ENCODE measurements at places on chromosomes 12 and 14. TPM values are rescaled to one million over a fixed set of nuclear protein-coding genes. Genes with fewer than 3 reads are reported as not detected.
A peak's percentile ranks its signal among the peaks of the same experiment; 100 is the strongest.

DNA sequence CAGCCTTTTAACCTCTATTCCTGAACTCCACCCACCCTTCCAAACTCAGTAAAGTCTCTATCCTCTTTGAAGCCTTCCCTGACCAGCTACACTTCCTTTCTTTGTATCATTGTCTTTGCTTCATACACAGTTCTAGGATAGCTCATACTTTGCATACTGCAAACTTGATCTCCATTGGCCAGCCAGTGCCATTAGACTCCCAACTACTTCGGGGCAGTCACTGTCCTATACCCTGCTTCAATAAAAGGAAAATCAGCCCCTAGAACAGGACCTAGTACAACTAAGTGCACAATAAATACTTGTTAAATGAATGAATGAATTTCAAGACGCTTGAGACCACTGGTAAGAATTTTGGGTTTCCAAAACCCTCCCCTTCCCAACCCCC, 521 bp upstream of the PIP4K2C start:
- H3K4me1 ChIP-seq, result peaks cover 22% of the 10 kb centered on the region
- H3K36me3 ChIP-seq, result peaks cover 21% of the 10 kb centered on the region
- peak overlapping the region; percentile 84 for H3K27ac ChIP-seq
- peak; percentile 20 for DNase-seq
- no peaks in the 10 kb centered on the region for H3K27me3 ChIP-seq
- peak overlapping the region; percentile 72 for H3K4me3 ChIP-seq

DNA sequence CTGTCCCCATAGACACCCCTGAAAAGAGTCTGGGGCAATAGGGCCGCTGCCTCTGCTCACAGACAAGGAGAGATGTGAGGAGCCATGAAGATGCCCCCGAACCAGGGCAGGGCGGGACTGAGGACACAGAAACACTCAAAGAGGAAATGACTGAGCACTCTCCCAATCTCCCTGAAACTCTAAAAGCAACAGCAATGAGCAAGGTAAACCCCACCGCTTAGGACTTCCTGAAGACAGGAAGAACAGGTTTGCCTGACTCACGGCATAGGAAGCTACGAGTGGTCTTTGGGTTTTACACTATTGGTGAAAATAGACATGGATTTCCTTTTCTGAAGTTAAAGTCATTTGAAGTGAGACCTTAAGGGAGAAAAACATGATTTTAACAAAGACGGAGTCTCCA, 32.5 kb downstream of the STX2 start:
- H3K27ac ChIP-seq, result no peak overlapping the region
- DNase-seq, result no peak
- no peaks in the 10 kb centered on the region for H3K4me1 ChIP-seq
- H3K27me3 ChIP-seq, result no peaks in the 10 kb centered on the region
- peaks cover 84% of the 10 kb centered on the region for H3K36me3 ChIP-seq

Gene HOXC9
- 9.3 TPM for total RNA-seq

DNA sequence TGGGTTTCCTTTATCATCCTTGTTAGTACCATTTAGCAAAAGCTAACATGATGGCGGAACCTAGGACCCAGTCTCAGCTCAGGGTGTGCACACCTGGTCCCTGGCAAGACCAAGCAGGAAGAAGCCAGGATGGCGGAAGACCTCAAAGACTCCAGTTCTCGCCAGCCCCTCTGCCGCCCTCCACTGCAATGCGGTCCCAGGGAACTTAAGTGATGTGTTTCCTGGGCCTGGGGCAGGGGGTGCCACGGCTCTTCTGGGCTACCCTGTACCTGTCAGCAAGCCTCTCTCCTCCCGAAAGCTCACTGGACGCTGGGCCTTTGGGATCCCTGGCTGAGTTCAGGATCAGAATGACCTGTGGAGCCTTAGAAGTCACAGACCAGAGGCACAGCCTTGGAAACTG, 71.3 kb downstream of the FBXL14 start:
- H3K27me3 ChIP-seq, result no peaks in the 10 kb centered on the region
- peaks cover 11% of the 10 kb centered on the region for H3K4me1 ChIP-seq
- no peak for DNase-seq
- H3K36me3 ChIP-seq, result no peaks in the 10 kb centered on the region

Gene PPP1R36
- not detected for total RNA-seq

GRCh38 chr14:49483268-49483667, 102.9 kb downstream of the RPS29 start:
- H3K36me3 ChIP-seq, result no peaks in the 10 kb centered on the region
- DNase-seq, result no peak
- H3K27me3 ChIP-seq, result no peaks in the 10 kb centered on the region

GRCh38 chr14:33369972-33370371, 431.3 kb downstream of the NPAS3 start:
- no peaks in the 10 kb centered on the region for H3K36me3 ChIP-seq
- no peak for DNase-seq
- no peak overlapping the region for H3K27ac ChIP-seq

Gene EPS8
- total RNA-seq, result 0.44 TPM

- no peak overlapping the region for H3K27ac ChIP-seq
- no peaks in the 10 kb centered on the region for H3K36me3 ChIP-seq
- H3K4me1 ChIP-seq, result peaks cover 13% of the 10 kb centered on the region
- H3K27me3 ChIP-seq, result no peaks in the 10 kb centered on the region
- DNase-seq, result no peak
Observed at GRCh38 chr14:61753631-61754030, 8.6 kb upstream of the SNAPC1 start.

GRCh38 chr14:22973217-22974032, 8.9 kb downstream of the AJUBA start:
- no peak overlapping the region for H3K27ac ChIP-seq
- DNase-seq, result peak; percentile 54
- no peaks in the 10 kb centered on the region for H3K36me3 ChIP-seq
- peaks cover 21% of the 10 kb centered on the region for H3K4me1 ChIP-seq
- H3K27me3 ChIP-seq, result no peaks in the 10 kb centered on the region

- no peak overlapping the region for H3K27ac ChIP-seq
- DNase-seq, result no peak
- H3K36me3 ChIP-seq, result peaks cover 65% of the 10 kb centered on the region
- H3K4me1 ChIP-seq, result peaks cover 17% of the 10 kb centered on the region
Observed at GRCh38 chr12:64695550-64695949, 63.7 kb downstream of the GNS start.

- no peaks in the 10 kb centered on the region for H3K27me3 ChIP-seq
- H3K4me3 ChIP-seq, result no peak overlapping the region
- no peak overlapping the region for H3K27ac ChIP-seq
- DNase-seq, result no peak
- H3K4me1 ChIP-seq, result no peaks in the 10 kb centered on the region
Observed at GRCh38 chr12:95870897-95871296, 12.1 kb downstream of the SNRPF start.

DNA sequence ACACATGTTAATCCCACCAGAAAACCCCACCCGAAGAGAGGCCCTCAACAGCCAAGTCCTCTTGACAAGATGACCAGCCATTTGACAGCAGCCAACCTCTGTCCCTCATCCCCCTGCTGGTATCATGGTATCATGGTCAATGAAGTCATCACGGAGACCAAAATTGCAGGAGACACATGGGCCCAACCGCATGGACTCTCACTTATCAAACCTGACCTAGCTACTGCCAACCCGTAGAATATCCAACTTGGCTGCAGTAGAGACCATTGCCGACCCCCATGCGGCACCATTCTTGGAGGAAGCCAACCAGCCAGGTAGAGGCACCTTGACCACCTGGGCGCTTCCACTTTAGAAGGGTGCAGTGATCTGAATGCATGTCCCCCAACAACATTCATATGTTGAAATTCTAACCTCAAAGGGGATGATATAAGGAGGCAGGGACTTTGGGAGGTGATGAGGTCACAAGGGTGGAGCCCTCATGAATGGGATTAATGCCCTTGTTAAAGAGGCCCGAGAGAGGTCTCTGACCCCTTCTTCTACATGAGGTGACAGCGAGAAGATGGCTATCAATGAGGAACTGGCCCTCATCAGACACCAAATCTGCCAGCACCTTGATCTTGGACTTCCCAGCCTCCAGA, 33.3 kb downstream of the DIO3 start:
- H3K4me3 ChIP-seq, result no peak overlapping the region
- no peaks in the 10 kb centered on the region for H3K4me1 ChIP-seq
- H3K27me3 ChIP-seq, result no peaks in the 10 kb centered on the region
- no peak overlapping the region for H3K27ac ChIP-seq
- H3K36me3 ChIP-seq, result no peaks in the 10 kb centered on the region

GRCh38 chr12:111034886-111035577, 114.7 kb upstream of the MYL2 start:
- no peak overlapping the region for H3K27ac ChIP-seq
- peaks cover 17% of the 10 kb centered on the region for H3K27me3 ChIP-seq
- no peaks in the 10 kb centered on the region for H3K4me1 ChIP-seq
- no peaks in the 10 kb centered on the region for H3K36me3 ChIP-seq

GRCh38 chr12:118446247-118446646, 69.9 kb downstream of the SUDS3 start:
- H3K4me3 ChIP-seq, result no peak overlapping the region
- no peaks in the 10 kb centered on the region for H3K27me3 ChIP-seq
- no peak overlapping the region for H3K27ac ChIP-seq
- no peak for DNase-seq
- no peaks in the 10 kb centered on the region for H3K4me1 ChIP-seq

DNA sequence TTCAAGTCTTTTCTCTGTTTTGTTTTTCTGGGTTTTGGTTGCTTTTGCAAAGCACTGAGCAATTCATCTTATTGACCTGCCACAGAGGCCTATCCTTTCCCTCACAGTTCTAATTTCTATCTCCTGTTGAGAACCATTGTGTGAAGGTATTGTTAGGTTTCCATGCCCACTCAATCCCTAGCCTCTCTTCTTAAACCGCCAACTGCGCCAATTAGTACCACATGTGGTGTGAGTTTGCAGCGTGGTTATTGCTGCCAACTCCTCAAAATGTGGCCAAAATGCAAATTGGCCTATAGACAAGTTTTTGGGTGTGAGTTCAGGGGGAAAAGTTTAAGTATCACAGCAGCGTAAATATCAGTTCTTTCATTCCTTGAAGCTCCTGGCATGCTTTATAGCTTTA, 232.6 kb downstream of the FLRT2 start:
- H3K27ac ChIP-seq, result no peak overlapping the region
- no peaks in the 10 kb centered on the region for H3K27me3 ChIP-seq
- no peaks in the 10 kb centered on the region for H3K4me1 ChIP-seq

GRCh38 chr12:95446506-95446900, 27.4 kb upstream of the METAP2 start:
- H3K4me1 ChIP-seq, result peaks cover 4% of the 10 kb centered on the region
- no peak overlapping the region for H3K4me3 ChIP-seq
- H3K27ac ChIP-seq, result no peak overlapping the region
- H3K36me3 ChIP-seq, result no peaks in the 10 kb centered on the region
- DNase-seq, result peak; percentile 30
- peaks cover 11% of the 10 kb centered on the region for H3K27me3 ChIP-seq

GRCh38 chr12:24553259-24553658, 395.6 kb downstream of the BCAT1 start:
- no peaks in the 10 kb centered on the region for H3K36me3 ChIP-seq
- no peak for DNase-seq
- no peak overlapping the region for H3K4me3 ChIP-seq
- H3K4me1 ChIP-seq, result no peaks in the 10 kb centered on the region
- no peaks in the 10 kb centered on the region for H3K27me3 ChIP-seq
- no peak overlapping the region for H3K27ac ChIP-seq

DNA sequence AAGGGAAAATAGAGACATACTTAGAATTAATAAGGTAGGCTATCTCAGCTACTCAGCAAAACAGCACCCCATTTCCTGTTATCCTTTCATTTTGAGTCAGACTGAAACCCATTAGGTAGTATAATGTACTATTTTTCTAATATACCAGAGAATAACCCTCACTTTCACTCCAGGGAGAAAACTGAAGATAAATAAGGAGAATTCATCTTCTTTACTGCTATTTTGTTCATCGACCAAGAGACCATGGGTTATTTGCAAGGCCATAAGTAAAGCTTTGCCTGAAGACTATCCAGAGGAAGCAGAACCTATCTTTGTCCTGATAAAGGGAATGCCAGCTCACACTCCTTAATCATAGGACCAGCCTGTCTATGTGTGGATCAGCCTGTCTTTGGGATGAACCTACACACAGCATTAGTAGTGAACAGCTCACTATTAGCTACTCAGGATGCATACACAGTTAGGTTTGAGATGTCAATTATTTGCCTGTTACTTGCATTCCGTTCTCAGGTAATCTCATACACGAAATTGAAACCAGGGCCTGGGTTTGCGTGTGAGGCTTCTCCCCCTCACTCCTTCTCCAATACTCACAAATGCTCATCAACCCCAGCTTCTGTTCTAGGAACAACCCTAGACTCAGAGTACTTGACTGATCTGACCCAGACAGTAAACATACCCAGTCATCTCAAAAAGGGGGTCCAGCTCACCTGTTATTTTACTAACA, 124.4 kb downstream of the DAD1 start:
- H3K4me1 ChIP-seq, result peaks cover 3% of the 10 kb centered on the region
- no peaks in the 10 kb centered on the region for H3K36me3 ChIP-seq
- DNase-seq, result no peak
- H3K4me3 ChIP-seq, result no peak overlapping the region
- H3K27me3 ChIP-seq, result no peaks in the 10 kb centered on the region
- no peak overlapping the region for H3K27ac ChIP-seq

- H3K27ac ChIP-seq, result no peak overlapping the region
- H3K27me3 ChIP-seq, result no peaks in the 10 kb centered on the region
- H3K4me3 ChIP-seq, result no peak overlapping the region
- no peaks in the 10 kb centered on the region for H3K4me1 ChIP-seq
- no peaks in the 10 kb centered on the region for H3K36me3 ChIP-seq
Observed at GRCh38 chr14:51692646-51693045, 40.9 kb downstream of the FRMD6 start.

- no peaks in the 10 kb centered on the region for H3K27me3 ChIP-seq
- DNase-seq, result no peak
- H3K27ac ChIP-seq, result no peak overlapping the region
- peaks cover 11% of the 10 kb centered on the region for H3K4me1 ChIP-seq
- no peak overlapping the region for H3K4me3 ChIP-seq
Observed at GRCh38 chr14:20656274-20656673, 14.8 kb upstream of the OR6S1 start.

DNA sequence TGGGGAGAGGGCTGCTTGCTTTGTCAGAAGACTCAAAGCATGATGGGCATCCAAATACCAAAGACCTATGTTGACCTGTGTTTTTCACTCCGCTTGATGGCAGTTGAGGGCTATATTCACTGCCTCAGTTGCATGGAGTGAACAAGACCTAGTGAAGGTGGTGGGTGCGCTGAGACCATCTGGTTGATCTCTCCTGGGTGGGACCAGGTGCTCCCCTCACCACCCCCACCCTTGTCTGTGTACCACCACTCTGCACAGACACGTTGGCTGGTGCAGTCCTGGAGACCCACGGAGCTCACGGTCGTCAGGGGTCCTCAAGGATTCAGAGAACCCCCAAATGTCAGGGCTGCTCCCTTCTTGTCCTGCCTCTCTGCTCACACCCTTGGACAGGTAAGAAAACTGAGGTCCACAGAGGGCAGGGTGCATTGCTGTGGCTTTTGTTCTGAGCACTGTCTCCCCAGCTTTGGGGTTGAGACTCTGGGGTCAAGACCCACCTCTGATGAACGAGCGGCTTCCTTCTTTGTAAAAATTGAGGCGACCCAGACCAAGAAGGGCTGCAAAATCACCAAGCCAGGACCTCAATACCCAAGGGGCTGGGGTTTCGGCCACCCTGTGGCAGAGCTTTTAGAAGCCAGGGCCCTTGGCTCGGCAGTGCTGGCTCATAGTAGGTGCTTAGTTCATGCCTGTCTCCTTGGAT, 166.3 kb upstream of the RTL1 start:
- H3K27me3 ChIP-seq, result peaks cover 46% of the 10 kb centered on the region
- H3K36me3 ChIP-seq, result no peaks in the 10 kb centered on the region
- H3K4me1 ChIP-seq, result no peaks in the 10 kb centered on the region
- H3K4me3 ChIP-seq, result no peak overlapping the region

Gene TRHDE
- 0.09 TPM for total RNA-seq
